ENCODE measurements at places on chromosomes 13 and 19.

DNA sequence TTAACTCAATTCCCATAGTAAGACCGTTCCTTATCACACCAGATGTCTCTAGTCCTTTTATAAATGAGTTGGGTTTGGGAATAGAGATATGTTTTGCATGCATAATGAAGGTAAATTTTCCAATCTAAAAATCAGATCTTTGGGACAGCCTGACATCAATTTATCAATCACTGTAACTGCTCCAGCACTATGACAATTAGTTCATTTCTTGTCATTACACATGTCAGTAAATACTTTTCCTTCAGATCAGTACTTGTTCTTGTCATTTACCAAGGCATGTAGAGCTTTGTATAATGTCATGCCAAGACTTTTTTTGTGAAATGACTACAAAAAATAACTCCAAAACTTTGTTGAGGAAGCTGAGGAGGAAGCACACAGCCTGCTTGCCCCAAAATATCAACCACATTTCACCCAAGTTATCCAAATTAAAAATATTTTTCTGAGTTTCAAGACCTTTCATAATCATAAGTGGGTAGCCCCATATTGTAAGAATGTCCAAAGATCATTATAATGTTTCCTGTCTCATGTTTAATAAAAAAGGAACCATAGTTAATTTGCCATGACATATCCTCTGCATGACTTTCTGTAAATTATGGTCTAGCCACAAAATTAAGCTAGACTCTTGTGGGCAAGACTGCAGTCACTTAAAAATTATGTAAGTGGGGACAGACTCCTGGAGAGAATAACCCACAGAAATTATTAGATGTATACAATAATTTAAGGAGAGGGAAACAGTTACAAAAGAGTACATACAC lies 586.8 kb downstream of the TBC1D4 start:
- no peak for DNase-seq

DNA sequence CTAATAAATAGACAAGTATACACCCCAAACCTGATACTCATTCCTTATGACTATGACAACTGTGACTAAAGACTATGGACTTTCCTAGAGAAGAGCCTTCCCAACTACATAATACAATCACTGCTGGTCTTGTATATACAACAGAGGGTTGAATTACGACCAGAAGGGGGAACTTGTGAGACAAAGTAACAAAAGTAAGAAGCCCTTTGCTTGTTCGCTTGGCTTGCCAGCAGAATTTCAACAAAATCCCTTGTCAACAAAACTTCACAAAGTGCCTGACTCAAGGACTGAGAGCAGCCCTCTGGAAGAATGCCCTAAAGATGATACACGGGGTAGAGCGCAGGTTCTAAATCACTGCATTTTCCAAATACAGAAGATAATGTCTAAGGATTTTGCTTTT lies 99.4 kb downstream of the WASF3 start:
- no peak for DNase-seq

- no peak for DNase-seq
These were observed 535.9 kb downstream of the GPC5 start for GRCh38 chr13:91934354-91934753.

DNA sequence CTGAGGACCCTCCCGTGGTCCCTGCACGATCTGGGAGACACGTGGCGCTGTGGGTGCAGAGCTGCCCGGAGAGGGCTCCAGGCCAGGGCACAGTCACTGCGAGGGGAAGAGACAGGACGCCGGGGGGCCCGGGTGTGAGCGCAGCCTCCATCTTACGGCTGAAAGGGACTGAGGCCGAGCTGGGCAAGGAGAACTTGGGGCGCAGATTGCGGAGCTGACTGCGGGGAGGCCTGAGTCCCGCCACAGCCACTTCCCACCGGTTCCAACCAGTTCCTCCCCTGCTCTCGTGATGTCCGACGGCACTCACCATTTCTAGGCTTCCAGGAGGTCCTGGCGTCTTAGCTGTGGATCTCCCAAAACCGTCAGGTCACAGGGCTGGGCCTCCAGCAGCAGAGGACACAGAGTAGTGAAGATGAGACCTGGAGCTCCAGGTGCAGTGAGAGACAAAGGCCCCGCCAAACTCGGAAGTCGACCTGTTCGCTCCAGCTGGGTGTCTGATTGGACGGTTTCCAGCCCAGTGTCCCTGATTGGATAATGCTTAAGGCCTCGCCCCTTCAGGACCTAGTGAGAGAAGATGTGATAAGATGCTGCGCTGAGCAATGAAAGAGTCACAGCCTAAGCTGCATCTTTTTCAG lies 4.8 kb upstream of the ZNF253 start:
- DNase-seq: peak; percentile 25

- no peak for DNase-seq
These were observed 346.5 kb downstream of the ZNF536 start for GRCh38 chr19:30718707-30719106.
